Right atrium auricular region (tissue), 2 donors: ENCODE measurements at places on chromosomes 11 and 22. TPM values are rescaled to one million over a fixed set of nuclear protein-coding genes. Genes with fewer than 3 reads are reported as not detected.
A peak's percentile ranks its signal among the peaks of the same experiment; 100 is the strongest.

DNA sequence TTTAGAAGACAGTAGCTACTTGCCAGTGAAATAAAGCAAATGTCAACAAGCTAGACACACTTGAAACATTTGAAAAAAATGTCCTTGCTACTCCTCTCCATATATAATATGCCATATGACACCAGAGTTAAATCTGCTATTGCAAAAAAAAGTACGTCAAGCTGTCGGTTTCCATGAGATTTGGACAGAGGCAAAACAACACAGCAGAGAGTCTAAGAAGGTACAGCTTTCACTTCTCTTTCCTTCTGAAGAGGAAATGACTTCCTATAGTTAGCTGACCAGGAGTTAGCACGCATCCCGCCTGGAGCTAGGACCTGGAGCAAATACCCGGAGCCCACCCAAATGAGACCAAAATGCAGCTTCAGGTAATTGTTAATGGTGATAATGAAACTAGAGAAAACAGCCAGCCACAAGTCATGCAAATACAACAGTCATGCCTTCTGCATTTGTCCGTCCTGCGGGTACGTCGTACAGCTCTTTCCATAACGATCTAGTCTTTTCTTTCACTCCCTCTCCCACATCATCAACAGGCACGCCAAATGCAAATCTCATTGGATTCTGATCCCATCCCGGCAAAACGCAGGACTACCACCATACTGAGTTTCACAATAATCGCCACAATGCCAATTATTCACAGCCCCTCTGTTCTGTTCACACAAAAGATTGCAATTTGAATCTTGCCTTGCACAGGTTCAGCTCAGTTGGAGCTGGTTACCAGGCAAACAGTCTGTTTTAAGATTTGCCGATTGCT is 395.0 kb upstream of the CCDC90B start:
- no peak for DNase-seq

DNA sequence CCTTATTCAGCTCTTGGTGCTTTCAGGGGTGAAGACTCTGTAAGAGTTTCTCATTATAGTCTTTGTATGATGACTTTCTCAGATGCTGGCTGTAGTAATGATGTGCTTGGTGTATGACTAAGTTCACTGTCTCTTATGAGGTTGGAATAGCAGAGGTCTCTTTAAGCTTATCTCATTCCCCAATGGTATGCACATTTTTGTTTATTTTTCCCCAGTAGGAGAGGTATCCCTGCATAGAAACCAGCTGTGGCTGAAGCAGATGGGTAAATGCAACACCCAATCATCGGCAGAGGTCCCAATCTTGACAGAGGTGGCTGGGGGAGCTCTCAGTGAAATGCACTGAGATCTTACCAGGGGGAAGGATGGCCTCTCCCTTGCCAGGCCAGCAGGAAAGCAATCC is 34.6 kb downstream of the BBOX1 start:
- DNase-seq: no peak

GRCh38 chr11:9601037-9601875 is 27.8 kb downstream of the WEE1 start:
- peak; percentile 55 for DNase-seq

- no peak for DNase-seq
These were observed 6.3 kb upstream of the C11orf91 start for GRCh38 chr11:33706966-33707365.

DNA sequence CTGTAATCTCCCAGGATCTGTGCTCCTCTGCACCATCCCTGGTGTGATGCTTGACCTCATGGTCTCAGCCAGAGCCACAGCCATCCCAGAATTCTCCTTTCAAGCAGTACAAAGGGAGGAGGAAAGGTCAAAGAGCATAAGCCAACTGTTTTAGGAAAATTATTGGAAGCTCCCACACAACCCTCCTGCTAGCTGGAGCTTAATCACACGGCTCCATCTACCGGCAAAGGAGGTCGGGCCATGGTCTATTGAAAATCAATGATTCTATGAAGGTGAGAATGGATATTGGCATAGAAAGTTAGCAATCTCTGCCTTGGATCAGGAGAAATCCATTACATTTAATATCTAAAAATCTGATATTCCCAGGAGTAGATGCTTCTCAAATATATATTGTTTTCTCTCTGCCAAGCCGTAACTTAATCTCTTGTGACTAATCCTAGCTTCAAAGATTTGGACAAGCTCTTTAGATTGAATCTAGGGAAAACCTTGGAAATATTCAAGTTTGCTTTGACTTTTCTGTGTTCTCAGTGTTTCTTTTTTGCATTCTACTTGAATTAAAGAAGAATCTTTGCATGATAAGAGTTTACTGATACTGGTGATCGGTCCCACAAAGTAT is 259.6 kb downstream of the NTM start:
- peak; percentile 11 for DNase-seq

- no peak for DNase-seq
These were observed 129.7 kb downstream of the ST3GAL4 start for GRCh38 chr11:126485021-126485792.

The SCGB1C1 gene
- total RNA-seq: not detected

The C22orf15 gene
- not detected for total RNA-seq
